ENCODE measurements at places on chromosomes 1 and 21. TPM values are rescaled to one million over a fixed set of nuclear protein-coding genes. Genes with fewer than 3 reads are reported as not detected.

TRIM62 gene
- 1.9 TPM for total RNA-seq

CBR1 gene
- 26.1 TPM for total RNA-seq

HSD3B1 gene
- total RNA-seq = not detected

PRPF38A gene
- total RNA-seq = 18.6 TPM

PIGM gene
- 2.0 TPM for total RNA-seq

LRRIQ3 gene
- 0.43 TPM for total RNA-seq

VN1R5 gene
- not detected for total RNA-seq

S100A7A gene
- total RNA-seq = not detected

AIRE gene
- total RNA-seq = not detected

SPRR2B gene
- total RNA-seq = not detected

RIMS3 gene
- 0.81 TPM for total RNA-seq

ITGB3BP gene
- 8.4 TPM for total RNA-seq

LRRC53 gene
- total RNA-seq = not detected

CCDC24 gene
- 0.86 TPM for total RNA-seq

DCDC2B gene
- total RNA-seq = not detected

PLEKHN1 gene
- not detected for total RNA-seq

Measured in Right ventricle myocardium superior (tissue), 1 donor.